ENCODE measurements at places on chromosomes 7 and 10.
A peak's percentile ranks its signal among the peaks of the same experiment; 100 is the strongest.

- DNase-seq, result peak; percentile 41
Measured at GRCh38 chr7:1290679-1291356, 58.1 kb downstream of the UNCX start.

DNA sequence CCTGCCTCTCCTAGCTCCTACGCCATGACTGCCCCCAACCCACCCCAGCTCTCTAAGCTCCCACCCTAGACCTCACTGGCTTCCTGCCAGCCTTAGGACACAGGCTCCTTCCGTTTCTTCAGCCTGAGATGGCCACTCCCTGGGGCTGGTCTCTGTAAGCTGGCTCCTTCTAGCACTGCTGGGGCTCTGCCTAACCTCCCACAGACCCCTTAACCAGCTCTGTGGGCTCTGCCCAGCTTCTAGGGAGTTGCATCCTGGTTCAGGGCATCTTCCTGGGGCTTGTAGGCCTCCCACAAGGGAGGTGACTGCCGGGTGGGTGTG, 478.6 kb upstream of the KLF6 start:
- no peak for DNase-seq

DNA sequence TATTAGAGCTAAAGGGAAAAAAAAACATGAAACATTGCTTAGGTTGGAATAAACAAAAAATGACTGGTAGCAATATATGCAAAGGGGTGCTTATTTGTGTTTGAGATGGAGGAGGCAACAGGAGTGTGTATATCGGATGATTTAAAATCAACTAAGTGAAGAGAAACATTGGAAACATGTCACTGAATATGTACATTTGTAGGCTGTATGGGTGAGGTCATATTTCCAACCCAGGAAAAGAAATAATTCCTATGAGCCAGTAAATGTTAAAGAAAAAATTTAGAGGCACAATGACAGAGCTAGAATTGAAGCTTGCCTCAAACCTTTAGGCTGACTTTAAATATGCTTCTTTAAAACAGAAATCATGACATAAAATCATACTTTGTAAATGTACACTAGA, 709.0 kb upstream of the SEMA3D start:
- DNase-seq, result no peak

DNA sequence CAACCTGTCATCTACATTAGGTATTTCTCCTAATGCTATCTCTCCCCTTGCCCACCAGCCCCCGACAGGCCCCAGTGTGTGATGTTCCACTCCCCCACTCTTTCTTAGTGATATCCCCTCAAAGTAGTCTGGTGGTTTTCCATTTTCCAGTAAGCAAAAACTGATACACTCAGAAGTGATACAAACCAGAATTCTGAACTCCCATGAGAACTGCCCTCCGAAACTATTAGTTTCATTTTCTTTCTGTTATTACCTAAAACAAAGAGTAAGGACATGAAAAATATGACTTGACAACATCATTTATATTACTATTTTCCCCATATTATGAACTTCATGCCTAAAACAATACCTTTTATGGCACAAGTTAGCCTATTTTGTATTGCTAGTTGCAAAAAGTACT, 175.0 kb downstream of the OTUD1 start:
- no peak for DNase-seq

- DNase-seq, result no peak
Measured at GRCh38 chr10:82738592-82738991, 863.6 kb downstream of the NRG3 start.

- DNase-seq, result no peak
Measured at GRCh38 chr7:27602766-27603165, 59.9 kb downstream of the HIBADH start.

DNA sequence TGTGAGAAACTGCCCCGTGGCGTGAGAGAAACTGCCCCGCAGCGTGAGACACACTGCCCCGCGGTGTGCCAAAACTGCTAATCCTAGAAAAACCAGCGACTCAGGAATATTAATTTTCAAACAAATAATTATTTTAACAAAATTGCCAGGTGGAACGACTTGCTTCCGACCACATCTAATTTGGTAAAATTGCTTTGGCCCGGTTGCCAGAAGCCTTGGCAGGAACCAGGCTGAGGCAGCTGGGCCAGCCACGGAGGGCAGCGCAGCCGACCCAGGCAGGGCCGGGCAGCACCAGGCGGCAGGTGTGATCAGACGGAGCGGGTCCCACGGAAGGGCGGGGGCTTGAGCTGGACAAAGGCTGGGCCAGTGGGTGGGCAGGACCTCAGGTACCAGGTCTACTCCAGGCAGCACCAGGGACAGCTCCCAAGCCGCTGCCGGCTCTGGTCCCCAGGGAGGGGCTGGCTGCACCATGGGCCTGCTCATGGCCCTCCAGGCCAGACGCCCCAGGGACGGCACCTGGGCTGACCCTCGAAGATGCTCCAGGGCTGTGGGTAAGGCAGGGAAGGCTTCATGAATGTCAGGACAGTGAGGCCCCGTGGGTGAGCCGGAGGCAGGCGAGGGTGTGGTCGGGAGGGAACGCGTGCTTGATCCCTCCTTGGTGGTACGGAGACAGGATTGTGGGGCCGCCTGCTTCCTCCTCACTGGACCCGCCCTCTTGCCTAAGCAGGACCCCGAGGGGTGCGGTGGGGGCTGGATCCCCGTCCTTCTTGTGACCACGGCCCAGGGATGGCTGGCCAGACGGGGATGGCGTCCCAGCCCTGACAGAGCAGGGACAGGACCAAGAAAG, 7.7 kb upstream of the ADGRA1 start:
- DNase-seq, result no peak

DNA sequence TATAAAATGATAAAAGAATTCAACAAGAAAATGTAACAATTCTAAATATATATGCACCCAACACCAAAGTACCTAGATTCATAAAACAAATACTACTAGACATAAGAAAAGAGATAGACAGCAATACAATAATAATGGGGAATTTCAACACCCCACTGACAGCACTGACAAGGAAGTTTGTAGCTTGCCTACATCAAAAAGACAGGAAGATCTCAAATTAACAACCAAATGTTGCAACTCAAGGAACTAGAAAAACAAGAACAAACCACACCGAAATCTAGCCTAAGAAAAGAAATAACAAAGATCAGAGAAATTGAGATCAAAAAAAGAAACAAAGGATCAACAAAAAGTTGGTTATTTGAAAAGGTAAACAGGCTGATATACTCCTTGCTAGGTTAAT, 36.5 kb upstream of the TNKS2 start:
- DNase-seq, result no peak

- peak; percentile 28 for DNase-seq
Measured at GRCh38 chr7:99997545-99998137, 17.8 kb upstream of the ZKSCAN1 start.

DNA sequence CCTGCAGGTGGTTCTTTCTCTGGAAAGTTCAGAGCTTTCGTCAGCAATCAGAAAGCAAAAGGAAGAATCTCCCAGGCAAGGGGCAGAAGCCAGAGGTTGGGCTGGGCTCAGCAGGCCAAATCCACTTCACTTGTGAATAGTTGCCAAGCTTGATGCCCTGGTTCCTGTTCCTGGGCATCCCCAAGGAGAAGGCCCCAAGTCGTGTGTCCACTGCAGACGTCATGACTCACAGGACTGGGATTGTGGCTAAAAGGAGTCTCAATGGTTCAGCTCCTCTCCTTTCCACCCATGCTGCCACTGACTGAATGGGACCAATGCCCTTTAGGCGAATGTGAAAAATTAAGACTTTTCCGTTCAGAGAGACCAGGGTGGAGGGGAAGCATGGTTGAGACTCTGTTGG, 38.6 kb upstream of the TRIM8 start:
- DNase-seq, result peak; percentile 25

DNA sequence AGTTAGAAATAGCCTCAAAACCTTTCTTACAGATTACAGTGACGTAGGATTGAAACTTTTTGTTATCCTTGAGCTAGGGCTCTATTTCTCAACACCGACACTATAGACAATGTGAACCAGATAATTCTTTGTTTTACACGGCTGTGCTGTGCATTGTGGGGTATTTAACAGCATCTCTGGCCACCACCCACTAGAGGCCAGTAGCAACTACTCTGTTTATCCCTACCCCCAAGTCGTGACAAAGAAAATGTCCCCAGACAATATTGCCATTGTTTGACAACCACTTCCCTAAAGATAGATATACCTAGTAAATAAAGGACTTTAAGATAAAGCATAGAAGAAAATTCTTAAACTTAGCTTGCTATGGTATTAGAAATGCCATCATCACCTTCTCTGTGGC, 359.6 kb downstream of the ARL4A start:
- DNase-seq, result no peak

DNA sequence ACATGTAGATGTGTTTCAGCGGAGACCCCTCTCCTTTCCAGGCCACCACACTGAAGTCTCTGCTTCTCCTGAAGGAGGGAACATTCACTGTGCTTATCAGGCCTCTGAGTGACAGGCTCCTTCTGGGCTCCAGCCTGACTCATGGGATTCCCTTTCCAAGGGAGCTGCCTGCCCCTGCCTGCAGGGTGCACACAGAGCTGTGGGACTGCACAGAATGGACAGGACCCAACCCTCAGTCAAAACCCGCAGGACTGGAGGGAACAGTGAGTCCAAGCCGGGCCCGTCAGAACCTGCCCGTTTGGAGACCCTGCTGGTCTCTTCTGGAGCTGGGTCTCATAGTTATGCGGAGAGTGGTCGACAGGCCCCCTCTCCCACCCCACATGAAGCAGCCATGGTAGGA, 32.6 kb downstream of the PLAC9 start:
- peak; percentile 42 for DNase-seq

- peak; percentile 100 for DNase-seq
Measured at GRCh38 chr10:124388823-124389612, 29.7 kb downstream of the OAT start.

- DNase-seq, result no peak
Measured at GRCh38 chr10:605632-606325, 83.7 kb downstream of the DIP2C start.

GRCh38 chr10:51368943-51369342, 294.7 kb downstream of the PRKG1 start:
- no peak for DNase-seq

DNA sequence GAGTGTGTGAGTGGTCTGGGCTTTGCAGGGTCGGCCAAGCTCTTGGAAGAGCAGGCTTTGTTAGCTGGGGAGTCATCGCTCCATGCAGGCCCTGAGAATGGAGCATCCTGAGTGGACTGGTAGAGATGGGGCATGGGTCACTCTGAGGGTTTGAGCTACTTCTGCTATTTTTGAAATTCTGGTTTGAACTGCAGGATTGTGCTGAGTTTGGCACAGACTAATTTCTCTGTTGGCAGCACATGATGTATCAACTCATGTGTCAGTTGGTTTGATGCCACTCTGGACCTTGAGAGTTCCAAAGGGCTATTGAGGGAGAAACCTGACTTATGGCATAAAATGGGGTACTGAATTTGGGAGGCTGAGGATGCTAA, 56.3 kb downstream of the LRMDA start:
- DNase-seq, result no peak

GRCh38 chr7:80749270-80749669, 110.8 kb downstream of the CD36 start:
- no peak for DNase-seq

Data from AG08395 (cell line).